Dorsolateral prefrontal cortex (tissue), 122 donors: ENCODE measurements at places on chromosomes 6 and 20.

- DNase-seq, result no peak
These were observed 567.4 kb downstream of the COL12A1 start for GRCh38 chr6:74638412-74638811.

- no peak for DNase-seq
These were observed 35.9 kb downstream of the RIPOR3 start for GRCh38 chr20:50655311-50655880.

- no peak for DNase-seq
These were observed 87.1 kb downstream of the PSMG4 start for GRCh38 chr6:3345836-3346235.

DNA sequence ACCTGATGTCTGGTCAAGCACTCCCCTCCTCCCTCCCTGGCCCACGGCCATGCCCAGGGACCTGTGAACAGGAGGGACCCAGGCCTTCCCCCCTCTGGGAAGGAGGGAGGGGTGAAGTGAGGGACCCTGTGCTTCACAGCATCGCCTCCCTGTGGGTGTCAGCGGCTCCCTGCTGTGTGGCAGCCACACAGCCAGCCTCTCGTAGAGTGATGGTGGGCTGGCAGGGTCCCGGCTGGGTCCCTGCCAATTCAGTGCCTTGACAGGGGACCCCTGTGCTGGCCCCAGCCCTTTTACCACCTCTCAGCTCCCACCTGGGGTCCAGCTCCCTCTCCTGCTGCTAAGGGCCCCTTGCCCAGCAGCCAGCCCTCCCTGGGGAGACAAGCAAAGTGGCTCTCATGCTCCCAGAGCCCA lies 31.3 kb upstream of the GRM4 start:
- DNase-seq, result no peak

DNA sequence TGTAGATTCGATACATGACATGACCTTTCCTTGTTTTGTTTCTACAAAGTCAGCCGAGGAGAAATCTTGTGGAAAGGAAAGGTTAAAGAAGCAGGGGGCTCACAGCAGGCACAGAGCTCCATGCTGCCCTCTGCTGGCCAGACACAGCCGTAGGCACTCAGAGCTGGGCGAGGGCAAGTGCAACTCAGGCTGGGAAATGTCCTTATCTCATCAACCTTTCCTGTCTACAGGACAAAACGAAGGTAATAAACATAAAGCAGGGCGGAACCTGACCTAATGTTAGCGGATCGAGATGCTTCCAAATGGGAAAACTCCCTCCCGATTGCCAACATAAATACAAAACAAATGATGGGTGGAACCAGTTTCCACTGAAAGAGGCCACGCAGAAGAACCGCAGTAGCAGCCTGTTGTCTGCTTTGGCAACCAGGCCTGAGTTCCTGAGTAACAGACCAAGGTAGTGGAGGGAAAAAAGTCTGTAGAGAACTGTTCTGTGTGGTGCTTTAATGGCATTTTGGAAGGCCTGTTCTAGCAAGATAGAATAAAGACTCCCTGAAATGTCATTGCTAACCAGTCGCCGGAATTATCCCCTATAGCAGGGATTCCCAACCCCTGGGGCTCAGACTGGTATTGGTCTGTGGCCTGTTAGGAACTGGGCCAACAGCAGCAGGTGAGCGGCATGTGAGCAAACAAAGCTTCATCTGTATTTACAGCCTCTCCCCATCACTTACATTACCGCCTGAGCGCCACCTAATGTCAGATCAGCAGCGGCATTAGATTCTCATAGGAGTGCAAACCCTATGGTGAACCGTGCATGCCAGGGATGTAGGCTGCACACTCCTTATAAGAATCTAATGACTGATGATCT lies 85.2 kb downstream of the MBOAT1 start:
- DNase-seq, result no peak

DNA sequence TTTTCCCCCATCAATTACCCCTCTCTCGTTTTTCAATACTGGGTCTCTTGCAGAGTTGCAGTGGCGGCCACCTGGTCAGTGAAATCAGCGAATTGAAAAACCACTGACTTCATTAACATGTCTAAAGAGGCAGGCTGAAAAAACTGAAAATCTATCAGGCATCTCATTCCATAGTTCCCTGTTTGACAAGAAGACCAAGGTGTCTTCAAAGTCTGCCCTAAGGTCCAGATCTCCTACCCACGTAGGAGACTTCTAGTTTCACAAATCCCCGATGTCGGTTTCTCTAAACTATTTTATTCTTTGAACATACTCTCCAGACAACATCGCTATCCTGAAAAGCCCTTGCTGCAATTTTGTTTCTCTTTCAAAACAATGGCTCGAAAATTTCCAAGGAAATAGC lies 796 bp upstream of the TUBB start:
- no peak for DNase-seq

GRCh38 chr6:134870677-134871498 lies 79.0 kb downstream of the ALDH8A1 start:
- DNase-seq, result no peak

GRCh38 chr20:23017516-23017915 lies 17.6 kb upstream of the SSTR4 start:
- no peak for DNase-seq

- no peak for DNase-seq
These were observed 754 bp upstream of the TMEM170B start for GRCh38 chr6:11536795-11537194.

DNA sequence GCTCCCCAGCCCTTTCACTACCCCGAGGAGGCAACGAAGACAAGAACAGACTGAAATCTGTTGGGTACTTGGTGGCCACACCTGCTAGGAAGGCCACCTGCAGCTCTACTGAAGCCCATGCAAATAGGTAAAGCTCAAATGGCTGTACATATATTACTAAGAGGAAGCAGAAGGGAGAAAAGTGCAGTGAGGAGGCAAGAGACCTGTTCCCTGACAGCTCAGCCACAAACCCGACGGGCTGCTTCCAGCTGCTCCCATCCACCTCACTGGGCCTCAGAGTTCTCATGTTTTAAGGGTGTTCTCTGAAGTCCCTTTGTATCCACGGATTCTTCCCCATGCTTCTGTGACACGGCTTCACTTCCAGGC lies 24.6 kb downstream of the TRAM2 start:
- no peak for DNase-seq

- no peak for DNase-seq
These were observed 34.6 kb downstream of the C6orf52 start for GRCh38 chr6:10659699-10660348.

- no peak for DNase-seq
These were observed 53.6 kb downstream of the ZNF831 start for GRCh38 chr20:59217173-59217572.

GRCh38 chr6:37049758-37050044 lies 44.2 kb downstream of the FGD2 start:
- DNase-seq, result no peak

- no peak for DNase-seq
These were observed 82.7 kb downstream of the SAMD3 start for GRCh38 chr6:130140084-130140483.

DNA sequence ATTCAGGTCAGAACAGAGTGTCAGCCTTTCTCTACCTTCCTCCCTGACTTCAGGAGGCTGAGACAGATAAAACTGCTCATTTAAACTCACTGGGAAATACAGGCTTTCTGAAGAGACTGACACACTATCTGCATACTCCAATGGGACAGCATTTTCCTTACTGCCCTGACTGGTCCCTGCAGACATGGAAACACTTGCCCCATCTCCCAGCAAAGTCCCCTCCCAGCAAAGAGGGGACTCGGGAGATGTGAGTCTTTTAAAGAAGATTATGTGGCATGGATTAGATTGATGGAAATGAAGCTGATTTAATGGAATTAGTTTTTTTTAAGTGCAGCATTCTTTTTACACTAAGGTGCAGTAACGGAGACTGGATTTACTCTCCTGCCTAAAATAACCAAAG lies 90.8 kb downstream of the CFAP61 start:
- DNase-seq, result no peak

DNA sequence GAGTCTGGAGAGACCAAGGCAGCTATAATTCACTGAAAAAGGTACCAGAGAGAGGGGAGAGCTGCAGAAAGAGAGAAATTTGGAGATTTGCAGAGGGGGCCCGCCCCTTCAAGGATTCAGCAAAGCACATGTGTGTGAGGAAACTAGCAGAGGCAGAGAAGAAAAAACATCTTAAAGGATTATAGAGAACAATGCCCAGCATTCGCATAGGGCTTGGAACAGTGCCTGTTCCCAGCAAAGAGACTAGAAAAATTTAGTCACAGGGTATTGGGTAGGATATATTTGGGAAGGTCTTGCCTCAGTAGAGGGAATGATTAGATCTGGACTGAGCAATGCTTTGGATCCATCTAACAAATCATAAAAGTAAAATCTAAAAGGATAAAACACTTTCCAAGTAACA lies 44.0 kb downstream of the SRPK1 start:
- no peak for DNase-seq

- no peak for DNase-seq
These were observed 966.6 kb upstream of the SLC35B3 start for GRCh38 chr6:9401960-9402359.

DNA sequence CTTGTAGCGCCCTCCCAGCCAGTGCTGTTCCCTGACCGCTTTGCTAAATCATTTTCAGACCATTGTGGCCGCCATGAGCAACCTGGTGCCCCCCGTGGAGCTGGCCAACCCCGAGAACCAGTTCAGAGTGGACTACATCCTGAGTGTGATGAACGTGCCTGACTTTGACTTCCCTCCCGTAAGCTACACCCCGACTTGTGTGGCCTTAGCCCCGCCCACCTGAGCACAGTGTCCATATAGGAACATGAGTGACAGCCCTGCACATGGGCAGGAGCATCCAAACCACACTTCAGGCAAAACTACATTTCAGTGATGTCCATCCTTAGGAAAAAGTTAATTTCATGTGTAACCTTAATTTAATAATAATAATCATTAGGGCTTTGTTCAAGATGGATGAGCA lies 51.1 kb downstream of the GNAS start:
- no peak for DNase-seq

- no peak for DNase-seq
These were observed 97.2 kb downstream of the PTPRT start for GRCh38 chr20:43092386-43093088.

- no peak for DNase-seq
These were observed 155.5 kb upstream of the SLC24A3 start for GRCh38 chr20:19056909-19057308.

DNA sequence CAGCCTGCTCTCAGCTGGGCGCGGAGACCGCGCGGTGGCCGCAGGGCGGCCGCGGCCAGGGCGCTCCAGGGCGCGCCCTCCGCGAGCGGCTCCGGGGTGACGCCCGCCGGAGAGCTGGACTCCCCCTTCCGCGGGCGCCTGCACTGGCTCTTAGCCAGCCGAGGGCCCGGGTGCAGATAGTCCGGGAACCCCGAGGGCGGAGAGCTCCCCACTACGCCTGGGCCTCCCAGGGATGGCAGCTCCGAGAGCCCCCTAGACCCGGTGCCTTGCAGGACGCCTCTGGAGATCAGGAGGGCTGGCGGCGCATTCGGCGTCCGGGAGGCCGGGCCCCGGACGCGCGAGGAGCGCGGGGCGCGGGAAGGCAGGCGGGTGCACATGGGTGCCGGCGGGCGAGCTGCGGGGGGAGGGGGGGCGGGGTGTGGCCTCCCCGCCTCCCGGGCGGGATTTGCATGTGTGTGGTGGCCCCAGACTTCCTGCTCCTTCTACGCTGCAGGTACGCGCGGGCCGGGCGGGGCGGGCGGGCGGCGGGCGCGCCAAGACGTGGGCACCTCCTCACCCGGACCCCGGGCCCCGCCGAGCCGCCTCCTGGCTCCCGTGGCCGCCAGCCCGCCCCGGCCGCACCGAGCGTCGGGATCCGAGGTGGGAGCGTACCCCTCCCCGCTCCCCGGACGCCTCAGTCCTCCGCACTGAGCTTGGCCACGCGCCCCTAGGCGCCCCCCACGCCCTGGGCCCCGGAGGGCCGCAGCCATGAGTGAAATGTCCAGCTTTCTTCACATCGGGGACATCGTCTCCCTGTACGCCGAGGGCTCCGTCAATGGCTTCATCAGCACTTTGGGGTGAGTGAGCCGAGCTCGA lies at the start of gene ITPR3:
TSS of gene ITPR3 (plus strand) at position 467 of the 855 bp plus-strand sequence. CDS start at position 748, 281 bp downstream.
- no peak for DNase-seq

DNA sequence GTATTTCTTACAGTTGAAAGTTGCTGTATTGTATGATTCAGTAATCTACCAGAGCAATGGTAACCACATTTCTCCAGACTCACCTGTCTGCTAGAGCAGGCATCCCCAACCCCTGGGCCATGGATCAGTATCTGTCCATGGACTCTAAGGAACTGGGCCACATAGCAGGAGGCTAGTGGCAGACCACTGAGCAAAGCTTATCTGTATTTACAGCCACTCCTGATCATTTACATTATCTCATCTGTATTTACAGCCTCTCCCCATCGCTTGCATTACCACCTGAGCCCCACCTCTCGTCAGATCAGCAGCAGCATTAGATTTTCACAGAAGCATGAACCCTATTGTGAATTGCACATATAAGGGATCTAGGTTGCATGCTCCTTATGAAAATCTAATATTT lies 60.3 kb upstream of the MANEA start:
- DNase-seq, result no peak

- no peak for DNase-seq
These were observed 188.0 kb upstream of the TENT5A start for GRCh38 chr6:81940451-81940985.

- no peak for DNase-seq
These were observed 26.4 kb downstream of the LAMA4 start for GRCh38 chr6:112227992-112228391.

DNA sequence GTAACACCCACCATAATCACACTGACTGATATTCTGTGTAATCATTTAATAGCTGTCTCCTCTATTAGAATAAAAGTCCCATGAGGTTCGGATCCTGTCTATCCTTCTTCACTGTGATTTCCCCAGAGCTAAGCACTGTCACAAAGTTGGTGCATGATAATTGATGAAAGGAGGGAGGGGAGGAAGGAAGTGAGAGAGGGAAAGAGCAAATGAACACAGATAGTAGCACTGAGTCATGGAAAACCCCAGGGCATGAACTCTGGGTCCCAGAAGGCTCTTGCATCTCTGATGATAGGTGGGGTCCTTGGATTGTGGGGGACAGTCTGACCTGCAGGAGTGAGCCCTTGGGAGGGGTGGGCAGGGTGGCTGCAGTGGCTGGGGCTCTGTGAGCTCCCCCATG lies 294.1 kb downstream of the LRFN2 start:
- no peak for DNase-seq

- no peak for DNase-seq
These were observed 159.1 kb downstream of the PKHD1 start for GRCh38 chr6:51928320-51928719.

GRCh38 chr6:64683682-64684081 lies 1023.3 kb downstream of the EYS start:
- no peak for DNase-seq

DNA sequence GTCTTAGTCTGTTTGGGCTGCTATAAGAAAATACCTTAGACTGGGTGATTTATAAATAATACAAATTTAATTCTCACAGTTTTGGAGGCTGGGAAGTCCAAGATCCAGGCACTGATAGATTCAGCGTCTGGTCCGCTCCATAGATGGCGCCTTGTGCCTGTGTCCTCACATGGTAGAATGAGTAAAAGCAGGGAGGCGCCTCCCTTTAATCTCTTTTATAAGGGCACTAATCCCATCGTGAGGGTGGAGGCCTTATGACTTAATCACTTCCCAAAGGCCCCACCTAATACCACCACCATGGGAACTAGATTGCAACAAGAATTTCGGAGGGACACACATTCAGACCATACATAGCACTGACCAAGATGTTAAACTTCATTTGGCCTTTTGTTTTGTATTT lies 91.2 kb upstream of the TMEM181 start:
- DNase-seq, result no peak
